Dermis microvascular lymphatic vessel endothelial cell (primary cell): ENCODE measurements at places on chromosomes 11 and 22. TPM values are rescaled to one million over a fixed set of nuclear protein-coding genes. Genes with fewer than 3 reads are reported as not detected.

Gene CHST1
- total RNA-seq = 5.4 TPM in 2 replicates

Gene CABP4
- 0.89 and 1.5 TPM in 2 replicates for total RNA-seq

GRCh38 chr22:45475063-45475747, 27.5 kb upstream of the FBLN1 start:
- DNase-seq = no peak

DNA sequence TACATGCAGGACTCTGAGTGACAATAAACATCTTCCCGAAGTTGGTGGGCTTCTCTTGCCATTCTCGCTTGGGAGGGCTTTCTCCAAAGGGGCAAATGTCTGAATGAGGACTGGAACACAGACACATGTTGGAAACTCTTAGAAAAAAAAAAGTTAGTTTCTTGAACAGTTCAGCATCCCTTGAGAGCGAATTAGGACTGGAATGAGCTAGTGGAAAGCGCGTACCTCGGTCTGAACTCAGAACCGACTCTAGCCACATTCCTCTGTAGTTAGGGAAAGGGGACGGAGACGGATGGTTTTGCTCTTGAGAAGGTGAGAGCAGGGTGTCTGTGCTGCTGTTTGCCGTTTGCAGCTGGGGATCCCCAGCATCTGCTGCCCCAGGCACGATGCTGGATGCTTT, 517.3 kb downstream of the TBC1D22A start:
- no peak for DNase-seq

- no peak for DNase-seq
These were observed 406.0 kb downstream of the CTTN start for GRCh38 chr11:70804139-70804837.

DNA sequence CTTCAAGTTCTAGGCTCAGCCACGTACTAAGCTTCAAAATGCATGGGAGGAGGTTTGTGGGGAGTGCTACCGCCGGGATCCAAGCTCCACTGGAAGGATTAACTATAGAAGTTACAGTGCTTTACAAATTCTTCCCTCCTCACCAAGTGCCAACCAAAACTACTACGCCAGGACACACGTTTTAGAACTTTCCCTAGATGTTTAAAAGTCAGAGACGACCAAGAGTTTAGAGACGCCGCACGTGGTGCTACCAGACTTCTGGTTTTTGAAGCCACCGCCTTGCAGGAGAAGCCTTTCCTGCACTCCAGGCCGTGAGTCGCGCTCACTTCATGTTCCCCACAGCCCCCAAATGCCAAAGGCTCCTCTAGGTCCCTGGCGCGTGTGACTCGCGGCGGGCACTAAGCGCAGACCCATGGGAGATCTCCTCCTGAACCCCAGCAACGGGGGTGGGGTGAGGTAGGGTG, 734 bp downstream of the SNU13 start:
- no peak for DNase-seq

GRCh38 chr11:113991170-113991569, 16.3 kb downstream of the HTR3A start:
- DNase-seq = peak; percentile 15

DNA sequence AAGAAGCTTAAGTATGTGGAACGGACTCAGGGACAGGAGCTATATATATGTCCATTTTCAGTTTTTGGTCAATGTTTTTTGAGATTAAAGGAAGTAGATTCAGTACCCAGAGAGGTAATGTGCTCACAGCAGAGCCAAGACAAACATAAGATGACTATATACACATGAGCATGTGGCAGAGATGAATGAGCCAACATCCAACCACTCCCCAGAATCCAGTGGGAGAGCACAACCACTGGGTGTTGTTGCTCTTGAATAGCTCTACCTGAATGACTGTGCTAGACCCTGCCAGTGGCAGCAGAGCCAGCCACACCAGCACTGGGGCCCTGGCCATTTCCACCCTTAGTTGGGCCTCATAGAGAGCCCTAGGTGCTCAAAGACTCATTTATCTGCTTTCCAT, 10.7 kb upstream of the SYTL2 start:
- no peak for DNase-seq

- DNase-seq = no peak
These were observed 94.8 kb downstream of the CTTN start for GRCh38 chr11:70493089-70493474.

GRCh38 chr11:83241291-83241946, 44.7 kb downstream of the CCDC90B start:
- DNase-seq = peak; percentile 68

DNA sequence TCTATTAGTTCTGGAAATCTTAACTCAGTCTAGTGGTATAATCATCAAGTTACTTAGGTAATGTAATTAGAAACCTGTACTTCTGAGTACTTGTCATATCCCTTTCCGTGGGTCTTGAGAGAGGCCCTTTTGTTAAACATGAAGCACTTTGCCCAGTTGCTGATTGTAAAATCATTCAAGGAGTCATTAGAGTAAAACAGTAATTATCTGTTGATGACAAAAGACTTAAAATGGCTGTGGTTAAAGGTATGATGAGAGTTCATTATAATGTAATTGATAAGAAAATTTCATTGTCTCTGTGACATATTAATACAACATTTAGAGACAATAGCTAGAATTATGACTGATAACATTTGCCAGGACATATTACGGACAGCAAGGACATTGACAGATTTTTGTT, 34.3 kb downstream of the PRR5L start:
- no peak for DNase-seq
